ENCODE measurements at places on chromosomes 7 and 10.

- peak; percentile 7 for DNase-seq
Observed at GRCh38 chr10:96017191-96017687, 26.1 kb upstream of the CCNJ start.

GRCh38 chr10:95791425-95791979 is 35.5 kb downstream of the ENTPD1 start:
- DNase-seq = no peak

DNA sequence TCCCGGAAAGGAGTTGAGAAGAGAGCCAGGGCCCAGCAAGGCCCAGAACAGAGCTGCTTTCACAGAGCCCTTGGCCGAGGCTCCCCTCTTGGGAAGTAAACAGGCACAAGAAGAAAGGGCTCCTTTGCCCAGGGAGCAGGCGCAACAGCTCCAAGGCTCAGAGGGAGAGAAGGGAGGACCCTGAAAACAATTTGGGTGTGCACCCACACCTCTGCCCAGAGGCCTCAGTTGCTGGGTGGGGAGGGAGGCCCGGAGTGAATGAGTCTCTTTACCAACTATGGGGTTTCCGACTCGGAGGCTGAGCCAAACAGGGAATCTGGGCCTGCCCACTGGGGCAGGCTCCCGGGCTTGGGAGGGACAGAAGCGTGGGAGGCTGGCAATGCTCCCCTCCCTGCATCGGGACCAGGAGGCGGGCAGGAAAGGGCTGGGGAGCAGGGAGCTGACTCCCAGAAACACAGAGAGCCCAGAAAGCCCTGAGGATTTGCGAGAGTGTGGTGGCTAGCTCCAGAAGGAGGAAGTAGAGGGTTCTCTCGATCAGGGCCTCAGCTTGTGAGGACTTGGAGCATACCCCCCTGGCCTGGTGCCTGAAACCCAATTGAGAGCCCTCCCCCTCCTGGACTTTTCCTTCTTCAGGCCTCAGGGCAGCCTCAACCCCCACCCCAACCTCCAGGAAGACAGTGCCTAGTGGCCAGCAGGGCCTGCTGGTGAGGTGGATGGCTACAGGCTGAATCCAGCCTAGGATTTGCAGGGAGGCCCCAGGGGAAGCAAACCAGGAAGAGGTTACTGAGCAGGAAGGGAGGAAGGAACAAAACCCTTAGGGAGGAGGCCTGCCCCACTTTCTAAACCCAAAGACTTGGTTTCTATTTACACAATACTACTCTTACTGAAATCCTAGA is 6.2 kb downstream of the C10orf105 start:
- peak; percentile 52 for DNase-seq

DNA sequence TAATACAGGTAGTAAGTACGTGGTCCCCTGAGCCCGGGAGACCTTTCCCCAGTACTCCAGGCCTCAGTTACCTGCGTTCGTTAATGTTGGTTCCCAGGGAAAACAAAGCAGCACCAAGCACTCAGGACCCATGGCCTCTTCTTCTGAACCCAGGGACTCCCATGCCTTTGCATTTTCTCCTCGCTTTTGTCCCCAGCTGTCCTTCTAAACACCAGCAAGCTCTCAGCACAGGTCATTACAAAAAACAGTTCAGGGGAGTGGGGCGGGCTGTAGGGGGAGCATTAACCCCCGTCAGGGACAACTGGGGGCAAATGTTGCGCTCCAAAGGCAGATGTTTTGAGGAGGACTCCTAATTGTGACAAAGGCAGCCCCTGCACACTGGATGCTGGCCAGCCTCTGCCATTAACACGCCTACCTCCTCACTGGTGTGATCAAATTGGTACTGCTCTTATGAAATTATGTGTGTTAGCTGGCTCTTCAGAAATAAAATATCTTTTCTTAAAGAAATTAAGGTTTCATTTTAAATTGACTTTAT is 80.5 kb upstream of the LRGUK start:
- no peak for DNase-seq

GRCh38 chr10:72564596-72564995 is 61.3 kb downstream of the MICU1 start:
- peak; percentile 45 for DNase-seq

GRCh38 chr10:75651417-75651816 is 220.0 kb downstream of the LRMDA start:
- no peak for DNase-seq

- no peak for DNase-seq
Observed at GRCh38 chr7:71976645-71977044, 435.5 kb downstream of the CALN1 start.
